Stromal cell of bone marrow (primary cell): ENCODE measurements at places on chromosomes 12 and 14.

GRCh38 chr14:61545726-61546455, 149.4 kb upstream of the HIF1A start:
- DNase-seq, result no peak

- peak; percentile 71 for DNase-seq
These were observed 87.8 kb downstream of the RIC8B start for GRCh38 chr12:106861984-106862916.

DNA sequence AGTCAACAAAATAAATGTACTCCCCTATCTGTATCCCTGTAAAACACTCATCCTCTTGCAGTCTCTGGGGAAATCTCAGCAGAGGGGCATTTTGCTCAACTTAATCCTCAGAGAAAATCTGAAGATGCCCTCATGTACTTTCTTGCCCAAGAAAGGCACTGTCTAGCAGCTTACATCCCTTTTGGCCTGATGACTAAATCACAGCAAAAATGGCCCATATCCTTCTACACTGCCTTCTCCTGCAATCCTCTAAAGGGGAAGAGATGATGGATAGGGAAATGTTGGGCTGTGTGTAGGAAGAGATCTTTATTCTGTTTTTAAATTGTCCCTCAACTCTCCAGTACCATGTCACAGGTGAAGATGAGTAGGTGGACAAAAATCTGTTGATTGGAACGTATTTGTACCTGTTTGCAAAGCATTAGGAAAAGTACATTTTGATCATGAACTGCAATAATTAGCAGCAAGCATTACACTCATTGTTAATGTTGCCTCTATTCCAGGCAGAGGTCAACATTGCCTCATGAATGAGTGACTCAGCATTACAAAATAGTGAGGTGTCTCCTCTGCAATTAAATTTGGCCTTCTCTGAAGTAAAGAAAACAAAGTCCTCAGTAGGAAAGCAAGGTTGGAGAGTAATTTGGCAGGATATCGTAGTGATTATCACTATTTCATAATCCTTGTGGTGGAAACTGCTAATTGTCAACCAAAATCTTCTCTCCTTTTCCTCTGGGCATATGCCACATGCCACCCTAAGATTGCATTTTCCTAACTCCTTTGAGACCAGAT, 172.4 kb upstream of the CAND1 start:
- peak; percentile 29 for DNase-seq

DNA sequence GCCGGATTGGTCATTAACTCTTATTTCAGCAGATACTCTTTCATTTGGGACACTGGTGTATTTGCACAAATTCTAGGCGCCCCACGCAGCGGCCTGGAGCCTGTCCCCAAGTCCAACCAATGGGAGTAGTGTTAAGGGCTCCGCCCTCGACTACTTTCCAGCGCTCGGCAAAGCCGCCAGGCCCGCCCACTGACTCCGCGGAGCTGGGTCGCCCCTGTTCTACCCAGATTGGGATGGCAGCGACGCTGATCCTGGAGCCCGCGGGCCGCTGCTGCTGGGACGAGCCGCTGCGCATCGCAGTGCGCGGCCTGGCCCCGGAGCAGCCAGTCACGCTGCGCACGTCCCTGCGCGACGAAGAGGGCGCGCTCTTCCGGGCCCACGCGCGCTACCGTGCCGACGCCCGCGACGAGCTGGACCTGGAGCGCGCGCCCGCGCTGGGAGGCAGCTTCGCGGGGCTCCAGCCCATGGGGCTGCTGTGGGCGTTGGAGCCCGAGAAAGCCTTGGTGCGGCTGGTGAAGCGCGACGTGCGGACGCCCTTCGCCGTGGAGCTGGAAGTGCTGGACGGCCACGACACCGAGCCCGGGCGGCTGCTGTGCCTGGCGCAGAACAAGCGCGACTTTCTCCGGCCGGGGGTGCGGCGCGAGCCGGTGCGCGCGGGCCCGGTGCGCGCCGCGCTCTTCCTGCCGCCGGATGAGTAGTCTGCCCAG, at the start of gene ACOT6:
Gene ACOT6, plus strand, starts transcription at position 179 of the 707 bp plus-strand sequence. Its CDS starts 55 bp downstream, at position 234.
- peak; percentile 40 for DNase-seq

DNA sequence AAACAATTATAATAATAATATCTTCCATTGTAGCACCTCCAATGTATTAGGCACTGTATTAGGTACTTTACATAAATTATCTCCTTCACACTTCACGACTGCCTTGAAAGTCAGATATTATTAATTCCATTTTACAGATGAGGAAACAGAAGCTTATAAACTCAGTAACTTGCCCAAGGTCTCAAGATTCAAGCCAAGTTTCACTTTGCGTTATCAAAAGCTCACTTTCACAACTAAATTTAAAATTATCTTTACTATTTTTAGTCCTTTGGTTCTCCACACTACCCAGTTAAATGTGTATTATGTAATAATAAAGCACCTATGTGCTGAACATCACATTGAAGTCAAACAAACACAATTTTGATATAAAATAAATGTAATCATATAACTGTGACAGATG, 55.8 kb downstream of the NUMB start:
- DNase-seq, result no peak

DNA sequence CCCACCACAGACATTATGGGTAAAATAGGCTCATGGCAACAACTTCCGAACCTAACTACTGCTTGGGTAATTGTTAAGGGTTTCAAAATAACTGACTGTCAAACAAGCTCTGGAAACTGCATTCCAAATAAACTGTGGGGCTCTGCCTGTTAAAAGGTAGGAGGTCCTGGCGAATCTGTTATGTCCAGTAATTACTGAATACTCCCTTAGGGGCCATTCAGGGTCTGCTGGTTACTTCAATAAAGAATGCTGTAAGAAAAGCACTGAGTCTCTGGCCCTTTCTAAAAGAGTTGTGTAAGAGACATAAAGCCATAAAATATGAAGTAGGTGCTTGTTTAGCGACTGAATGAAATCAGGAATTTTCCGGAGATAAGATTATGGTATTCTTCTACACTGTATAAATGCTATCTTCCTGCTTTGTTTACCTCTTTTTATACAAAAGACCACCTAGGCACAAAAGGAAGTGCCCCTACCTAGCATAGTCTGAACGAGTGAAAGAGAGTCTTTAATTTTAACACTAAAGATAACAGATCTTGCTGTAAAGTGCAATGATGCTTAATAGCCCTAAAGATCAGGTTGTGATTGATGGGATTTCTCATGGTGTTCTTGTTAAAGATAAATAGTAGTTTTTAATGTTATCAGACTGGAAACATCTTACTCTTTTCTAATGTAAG, 127.8 kb downstream of the FBXL14 start:
- no peak for DNase-seq
